ENCODE measurements at places on chromosomes 7 and 10.

DNA sequence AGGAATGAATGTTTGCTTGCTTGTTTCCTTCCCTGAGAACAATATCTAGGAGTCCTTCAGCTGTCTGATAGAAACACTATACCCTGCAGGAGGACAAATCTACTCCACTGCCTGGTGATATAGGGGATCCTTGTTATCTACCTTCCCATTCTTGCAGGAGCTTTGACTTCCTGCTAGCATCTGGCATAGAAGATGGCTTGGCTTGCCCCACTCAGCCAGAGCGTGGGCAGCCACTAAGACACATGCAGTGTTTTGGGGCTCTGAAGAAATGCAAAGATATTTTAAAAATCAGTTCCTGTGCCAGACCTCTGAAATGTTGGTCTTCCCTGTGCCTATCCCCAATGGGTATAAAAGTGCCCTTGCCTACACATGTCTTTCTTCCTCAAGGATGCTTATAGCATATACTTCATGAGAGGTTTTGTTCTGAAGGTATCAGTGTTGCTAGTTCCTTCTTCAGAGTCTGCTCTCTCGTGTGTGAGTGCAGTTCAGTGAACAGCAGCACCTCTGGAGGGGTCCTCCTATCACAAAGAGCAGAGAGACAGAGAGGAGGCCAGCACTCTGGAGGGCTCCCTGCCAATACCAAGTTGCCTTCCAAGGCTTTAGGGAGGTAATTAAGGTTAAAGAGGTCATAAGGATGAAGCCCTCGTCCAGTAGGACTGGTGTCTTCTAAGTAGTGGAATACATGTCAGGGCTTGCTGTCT lies 149.1 kb upstream of the CALCR start:
- no peak for DNase-seq

DNA sequence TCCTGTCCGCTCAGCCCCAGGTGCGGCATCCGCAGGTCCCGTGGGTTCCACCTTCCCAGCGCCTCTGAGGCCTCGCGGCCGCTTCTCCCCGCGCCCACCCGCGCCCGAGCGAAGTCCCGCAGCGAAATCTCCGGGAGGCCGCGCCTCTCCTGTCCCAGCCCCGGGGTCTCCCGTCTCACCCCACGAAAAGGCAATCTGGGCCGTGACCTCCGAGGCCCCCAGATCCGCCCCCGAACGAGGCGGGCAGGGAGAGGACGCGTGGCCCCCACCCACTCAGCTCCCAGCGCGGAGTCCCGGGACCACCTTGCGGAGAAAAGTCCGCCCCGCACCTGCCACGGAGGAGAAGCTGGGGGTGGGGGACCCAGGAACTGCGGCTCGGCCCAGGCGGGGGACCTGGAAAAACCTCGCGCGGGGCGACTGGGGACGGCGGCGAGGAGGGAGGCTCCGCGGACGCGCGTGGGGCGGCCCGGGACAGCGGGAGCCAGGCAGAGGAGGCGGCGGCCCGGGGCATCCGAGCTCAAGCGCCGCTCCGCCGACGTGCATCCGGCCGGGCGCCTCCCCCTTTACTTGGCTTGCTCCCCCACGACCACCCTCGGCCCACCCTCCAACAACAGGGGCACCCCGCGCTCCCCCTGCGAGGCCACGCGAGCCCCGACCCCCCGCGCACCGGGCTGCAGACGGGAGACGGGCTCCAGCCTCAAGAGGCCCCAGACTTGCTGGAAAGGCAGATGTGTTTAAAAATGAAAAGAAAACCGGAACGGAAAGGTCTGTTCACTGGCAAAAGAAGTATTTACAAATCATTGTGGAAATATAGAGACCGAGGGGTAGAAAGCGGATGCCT lies 33.0 kb upstream of the RNF32 start:
- no peak for DNase-seq

DNA sequence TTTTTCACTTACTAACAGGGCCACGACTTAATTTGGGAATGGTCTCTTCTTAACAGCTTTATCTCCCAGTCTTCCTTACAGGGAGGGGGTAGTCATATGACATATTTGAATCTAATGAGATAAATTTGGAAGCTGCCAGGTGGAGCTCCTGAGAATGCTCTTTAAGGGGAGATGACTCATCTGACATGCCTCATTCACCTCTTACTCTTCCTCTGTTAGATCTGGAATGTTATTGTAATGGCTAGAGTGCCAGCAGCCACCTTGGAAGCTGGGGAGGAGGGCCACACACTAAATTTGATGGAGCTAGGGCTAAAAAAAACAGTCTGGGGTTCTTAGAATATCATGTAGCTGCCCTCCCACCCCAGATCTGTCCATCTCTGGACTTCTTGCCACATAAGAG lies 22.7 kb downstream of the HECW1 start:
- no peak for DNase-seq

DNA sequence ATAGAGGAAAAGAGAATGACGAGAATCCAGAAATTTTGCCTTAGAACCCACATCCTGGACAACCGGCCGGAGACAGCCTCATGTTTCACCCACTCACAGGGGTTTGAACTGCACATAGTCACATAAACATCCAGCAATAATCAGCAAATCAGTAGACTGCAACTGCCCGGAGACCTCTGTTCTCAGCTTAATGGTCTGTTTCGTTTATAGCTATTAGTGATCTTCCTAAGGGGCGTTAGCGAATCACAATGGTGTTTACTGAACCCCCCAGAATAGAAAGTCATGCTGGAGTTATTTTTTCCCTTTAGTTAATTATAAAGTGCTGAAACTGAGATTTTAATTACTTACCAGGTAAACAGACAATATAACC lies 98.4 kb downstream of the SFMBT2 start:
- no peak for DNase-seq

- DNase-seq: no peak
These were observed 97.1 kb downstream of the CREB5 start for GRCh38 chr7:28509251-28510025.

DNA sequence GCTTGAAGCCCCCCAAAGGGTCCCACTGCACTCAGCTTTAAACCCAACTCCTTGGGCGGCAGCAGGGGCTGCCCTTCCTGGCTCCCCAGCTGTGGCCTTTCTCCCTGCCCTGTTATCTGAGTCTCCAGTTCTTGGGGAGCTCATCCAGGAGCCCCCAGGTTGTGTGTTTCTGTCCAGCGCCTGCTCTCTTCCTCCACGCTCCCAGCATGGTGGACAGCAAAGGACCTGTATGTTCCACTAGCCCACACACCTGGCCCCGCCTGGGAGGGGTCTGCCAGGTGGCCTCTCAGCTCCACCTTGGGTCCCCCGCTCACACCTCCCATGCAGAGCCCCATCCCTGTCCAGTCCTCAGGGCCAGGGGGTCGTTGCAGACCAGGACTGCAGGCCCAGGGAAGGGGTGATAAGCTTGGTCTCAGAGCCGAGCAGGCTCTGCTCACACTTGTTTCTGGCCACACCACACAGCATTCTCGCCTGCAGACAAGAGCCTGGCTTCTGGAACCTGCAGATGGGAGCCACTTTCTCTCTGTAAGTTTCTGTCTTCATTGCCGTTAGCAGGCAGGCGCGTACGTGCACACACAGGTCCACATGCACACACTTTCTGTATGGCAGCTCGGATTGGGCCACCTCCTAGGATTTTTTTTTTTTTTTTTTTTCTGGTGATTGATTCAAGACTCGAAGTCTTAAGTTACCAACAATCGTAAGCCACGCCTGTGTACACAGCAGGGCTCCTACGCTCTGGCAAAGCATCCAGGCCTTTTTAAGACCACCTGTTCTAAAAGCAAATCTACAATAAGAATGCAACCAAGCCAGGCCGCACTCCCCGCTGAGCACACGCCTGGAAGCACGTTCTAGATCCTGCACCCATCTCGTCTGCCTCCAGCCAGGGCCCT lies 104.6 kb downstream of the CYTH3 start:
- DNase-seq: no peak
